ENCODE measurements at places on chromosomes 12 and 14.

DNA sequence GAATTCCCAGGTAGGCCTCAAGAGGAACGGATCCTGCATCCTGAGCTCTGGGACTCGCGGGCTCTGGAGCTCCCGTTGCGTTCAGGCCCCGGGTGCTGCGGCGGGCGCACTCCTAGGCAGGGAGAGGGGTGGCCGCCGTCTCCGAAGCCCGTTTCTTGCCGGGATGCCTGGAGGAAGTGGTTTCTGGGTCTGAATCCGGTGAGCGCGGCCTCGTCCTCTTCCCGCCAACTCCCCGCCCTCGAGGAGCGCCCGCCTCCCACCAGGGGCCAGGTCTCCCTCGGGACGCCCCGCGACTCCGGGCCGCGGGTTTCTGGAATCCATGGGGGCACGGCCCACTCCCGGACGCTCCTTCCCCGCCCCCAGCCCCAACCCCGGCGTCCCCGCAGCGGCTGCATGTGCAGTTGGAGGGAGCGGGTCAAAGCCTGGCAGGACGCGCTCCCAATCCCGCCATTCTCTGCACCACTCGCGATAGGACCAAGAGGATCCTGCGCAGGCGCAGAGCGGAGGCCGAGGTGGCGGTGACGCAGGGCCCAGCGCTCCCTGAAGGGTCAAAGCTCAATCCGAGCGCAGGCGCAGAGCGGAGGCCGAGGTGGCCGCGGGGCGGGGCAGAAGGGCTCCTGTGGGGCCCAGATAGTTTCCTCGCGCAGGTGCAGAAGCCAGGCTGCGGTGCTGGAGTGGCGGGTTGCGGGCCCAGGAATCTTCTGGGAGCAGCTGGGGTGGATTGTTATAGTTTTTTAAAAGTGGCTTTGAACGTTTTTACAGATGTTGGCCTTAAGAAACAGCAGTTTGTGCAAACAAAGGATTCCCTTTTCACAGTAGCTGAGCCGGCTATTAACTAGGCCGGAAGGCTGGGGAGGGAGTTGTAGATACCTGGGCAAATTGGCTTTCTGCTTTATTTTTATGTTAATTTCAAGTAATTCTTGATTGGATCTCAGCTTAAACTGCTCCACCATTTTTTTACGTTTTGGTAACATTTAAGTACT lies 796.4 kb downstream of the AACS start:
- DNase-seq: no peak

- DNase-seq: no peak
Measured at GRCh38 chr12:92624236-92624635, 78.6 kb upstream of the PLEKHG7 start.

DNA sequence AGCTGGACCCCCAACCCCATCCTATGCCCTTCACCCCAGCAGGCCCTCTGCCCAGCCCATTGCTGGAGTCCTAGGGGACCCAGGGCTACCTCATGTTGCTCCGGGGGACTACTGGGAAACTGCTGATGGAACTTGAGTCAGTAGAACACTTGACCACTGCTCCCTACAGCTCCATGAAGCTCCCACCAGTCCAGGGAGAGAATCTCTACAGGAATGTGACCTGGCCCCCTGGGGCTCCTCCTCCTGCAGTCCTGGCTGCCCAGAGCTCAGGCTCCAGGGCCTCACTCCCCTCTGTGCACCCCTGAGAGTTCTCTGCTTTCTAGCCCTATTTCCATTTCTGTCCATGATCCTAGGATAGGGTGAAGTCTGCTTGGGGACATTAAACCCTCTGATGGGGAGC lies 10.8 kb upstream of the AQP2 start:
- DNase-seq: no peak

DNA sequence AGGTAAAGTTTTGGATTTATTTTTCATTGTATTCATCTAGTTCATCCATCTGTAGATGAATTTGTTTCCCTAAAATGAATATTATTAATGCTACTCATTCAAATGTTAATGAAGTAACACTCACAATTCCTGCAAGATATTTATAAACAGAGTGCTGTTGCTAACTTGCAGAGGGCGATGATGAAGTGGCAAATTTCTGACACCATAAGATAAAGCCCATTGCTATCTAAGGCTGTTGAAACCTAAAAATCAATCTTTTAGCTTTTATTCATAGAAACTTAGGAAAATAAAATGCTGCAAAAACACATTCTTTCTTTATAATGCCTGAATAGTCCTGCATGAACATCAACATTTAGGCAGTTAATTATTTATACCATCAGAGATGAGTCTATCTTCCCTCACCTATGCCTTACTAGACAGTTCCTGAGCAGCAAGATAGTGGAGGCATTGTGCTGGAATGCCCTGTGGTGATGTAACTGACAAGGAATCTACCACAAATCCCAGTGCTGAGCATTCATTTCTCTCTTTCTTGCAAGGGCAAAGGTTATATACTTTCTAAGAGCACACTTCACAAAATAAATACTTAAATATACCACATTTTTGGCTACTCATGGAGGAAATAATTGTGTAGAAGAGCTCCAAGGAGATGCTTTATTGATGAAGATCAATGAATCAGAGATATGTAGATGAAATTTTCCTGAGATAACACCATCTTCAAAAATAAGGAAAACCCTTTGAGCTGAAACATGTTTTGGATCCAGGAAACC lies 57.6 kb downstream of the LMNTD1 start:
- no peak for DNase-seq

- DNase-seq: no peak
Measured at GRCh38 chr12:47707905-47708543, 2.2 kb upstream of the RPAP3 start.

DNA sequence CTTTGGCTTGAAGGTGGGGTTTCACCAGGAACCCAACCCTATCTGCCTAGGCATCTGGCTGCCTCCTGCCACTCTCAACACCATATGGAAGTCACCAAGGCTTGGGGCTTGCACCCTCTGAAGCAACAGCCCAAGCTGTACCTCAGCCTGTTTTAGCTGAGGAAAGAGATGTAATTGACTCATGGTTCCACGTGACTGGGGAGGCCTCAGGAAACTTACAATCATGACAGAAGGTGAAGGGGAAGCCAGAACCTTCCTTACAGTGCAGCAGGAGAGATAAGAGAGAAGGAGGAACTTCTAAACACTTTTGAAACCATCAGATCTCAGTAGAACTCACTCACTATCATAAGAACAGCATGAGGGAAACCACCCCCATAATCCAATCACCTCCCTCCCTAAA lies 26.9 kb downstream of the GLIPR1L1 start:
- DNase-seq: no peak

DNA sequence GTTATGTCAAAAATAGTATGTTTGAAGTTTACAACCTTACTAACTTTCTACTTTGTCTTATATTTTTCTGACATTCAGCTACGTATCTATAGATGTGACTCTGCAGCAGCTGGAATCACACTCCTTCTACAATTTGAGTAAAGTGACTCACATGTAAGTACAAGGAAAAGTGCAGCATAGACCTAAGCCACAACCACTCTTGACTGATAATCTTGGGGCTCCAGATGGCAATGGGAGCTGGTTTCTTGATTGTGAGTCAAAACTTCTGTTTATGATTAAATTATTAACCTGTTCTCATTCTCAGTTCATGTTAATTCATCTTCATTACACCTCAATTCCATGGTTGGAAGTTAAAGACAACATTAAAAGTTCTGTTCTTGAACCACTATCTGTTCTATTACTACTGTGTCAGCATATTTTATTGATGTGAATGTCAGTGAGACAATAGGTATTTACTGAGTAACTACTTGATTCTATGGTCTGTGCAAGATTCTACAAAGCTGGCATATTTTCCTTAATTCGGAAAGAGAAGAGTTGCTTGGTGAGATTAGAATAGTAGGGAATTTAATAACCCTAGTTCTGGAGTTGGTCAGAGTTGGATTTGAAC lies 112.9 kb downstream of the TSHR start:
- DNase-seq: no peak

GRCh38 chr14:65419593-65420252 lies 7.2 kb downstream of the FUT8 start:
- DNase-seq: no peak

DNA sequence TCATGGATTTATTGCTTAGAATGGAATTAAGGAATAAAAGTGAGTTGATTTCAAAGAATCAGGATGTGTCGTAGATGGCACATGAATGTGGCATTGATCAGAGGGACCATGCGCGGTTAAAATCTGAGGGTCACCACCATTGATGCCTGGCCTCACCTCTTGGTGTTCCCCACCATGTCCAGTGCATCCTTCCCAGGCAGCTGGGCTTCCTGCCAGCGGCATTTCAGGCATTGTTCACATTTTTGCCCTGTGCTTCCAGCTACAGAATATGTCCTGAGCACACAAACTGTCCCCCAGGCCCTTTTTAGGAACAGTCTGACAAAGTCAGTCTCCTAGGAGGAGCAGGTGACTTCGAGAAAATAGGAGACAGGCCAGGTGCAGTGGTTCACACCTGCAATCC lies 42.0 kb upstream of the TSPAN9 start:
- DNase-seq: no peak

DNA sequence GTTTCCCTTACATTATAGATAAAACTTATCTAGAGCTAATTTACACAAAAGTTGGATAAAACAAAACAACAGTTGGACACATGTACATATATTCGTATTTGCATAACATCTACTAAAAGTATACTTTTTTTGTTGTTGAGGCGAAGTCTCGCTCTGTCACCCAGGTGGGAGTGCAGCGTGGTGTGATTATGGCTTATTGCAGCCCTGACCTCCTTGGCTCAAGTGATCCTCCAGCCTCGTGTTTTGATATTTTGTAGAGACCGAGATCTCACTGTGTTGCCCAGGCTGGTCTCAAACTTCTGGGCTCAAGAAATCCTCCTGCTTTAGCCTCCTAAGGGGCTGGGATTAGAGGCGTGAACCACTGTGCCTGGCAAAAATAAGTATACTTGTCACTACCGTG lies 9.4 kb downstream of the SYNE2 start:
- no peak for DNase-seq

DNA sequence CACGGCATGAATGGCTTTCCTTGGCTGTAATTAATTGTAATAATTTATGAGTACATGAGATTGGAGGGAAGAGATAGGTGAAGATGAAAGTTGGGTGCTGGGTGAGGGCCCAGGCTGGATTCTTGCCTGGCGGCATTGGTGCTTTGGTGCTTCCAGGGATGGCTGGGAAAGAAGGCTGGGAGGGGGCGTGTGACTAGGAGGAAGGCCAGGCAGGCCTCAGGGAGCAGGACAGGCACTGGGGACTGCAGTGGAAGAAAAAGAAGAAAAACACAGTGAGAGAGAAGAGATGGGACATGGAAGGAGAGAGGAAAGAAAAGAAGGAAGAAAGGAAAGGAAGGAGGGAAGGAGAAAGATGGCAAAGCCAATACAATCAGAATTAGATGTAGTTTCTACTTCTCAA lies 3.7 kb downstream of the HOXC9 start:
- no peak for DNase-seq

- DNase-seq: no peak
Measured at GRCh38 chr12:117908411-117908810, 60.4 kb downstream of the KSR2 start.

GRCh38 chr12:67705394-67706370 lies 57.1 kb downstream of the DYRK2 start:
- no peak for DNase-seq

- no peak for DNase-seq
Measured at GRCh38 chr12:26627335-26627734, 205.7 kb downstream of the ITPR2 start.

GRCh38 chr12:75953312-75953906 lies 78.2 kb downstream of the PHLDA1 start:
- DNase-seq: no peak

- no peak for DNase-seq
Measured at GRCh38 chr12:9710584-9711375, 22.1 kb downstream of the CLECL1 start.

DNA sequence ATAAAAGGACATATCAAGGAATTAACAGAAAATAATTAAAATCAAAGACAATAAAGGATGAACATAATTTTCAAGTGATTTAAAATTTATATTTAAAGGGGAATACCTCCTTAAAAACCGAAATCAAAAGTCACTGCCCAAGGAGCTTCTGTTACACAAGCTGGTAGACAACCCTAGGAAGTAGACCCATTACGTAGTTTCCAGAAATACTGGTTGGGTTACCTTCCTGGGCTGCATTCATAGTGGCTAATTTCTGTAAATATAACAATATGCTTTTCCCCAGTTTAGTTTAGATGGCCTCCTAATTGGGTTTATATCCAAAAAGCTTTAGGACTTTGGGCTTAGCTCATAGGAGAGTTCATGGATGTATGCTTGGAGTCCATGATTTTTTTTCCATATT lies 2.1 kb upstream of the EDDM3A start:
- DNase-seq: no peak

DNA sequence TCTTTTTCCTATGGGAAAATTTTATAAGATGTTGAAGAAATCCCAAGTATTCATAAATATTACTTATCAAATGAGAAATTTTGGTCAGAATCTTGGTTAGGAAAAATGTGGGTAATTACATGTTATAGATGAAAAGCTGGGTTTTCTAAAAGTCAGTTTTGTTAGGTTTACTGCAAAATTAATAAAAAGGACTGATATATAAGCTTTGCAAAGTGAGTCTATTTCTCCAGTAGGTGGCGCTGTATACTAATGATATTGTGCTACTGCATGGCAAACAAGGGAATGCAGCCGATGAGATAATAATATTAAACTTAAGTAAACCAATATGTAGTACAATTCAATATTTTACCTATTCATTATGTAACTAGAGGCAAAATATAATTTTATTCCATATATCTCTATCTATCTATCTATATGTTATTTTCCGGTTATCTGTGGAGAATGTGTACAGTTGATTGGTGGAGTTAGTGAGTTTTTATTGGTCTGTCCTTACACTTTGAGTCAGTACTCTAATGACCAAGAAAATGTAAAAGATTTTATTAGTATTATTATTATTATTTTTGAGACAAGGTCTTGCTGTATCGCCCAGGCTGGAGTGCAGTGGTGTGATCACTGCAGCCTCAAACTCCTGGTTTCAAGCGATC lies 32.9 kb downstream of the MIPOL1 start:
- DNase-seq: no peak

- DNase-seq: no peak
Measured at GRCh38 chr12:124519746-124520145, 47.7 kb downstream of the NCOR2 start.

DNA sequence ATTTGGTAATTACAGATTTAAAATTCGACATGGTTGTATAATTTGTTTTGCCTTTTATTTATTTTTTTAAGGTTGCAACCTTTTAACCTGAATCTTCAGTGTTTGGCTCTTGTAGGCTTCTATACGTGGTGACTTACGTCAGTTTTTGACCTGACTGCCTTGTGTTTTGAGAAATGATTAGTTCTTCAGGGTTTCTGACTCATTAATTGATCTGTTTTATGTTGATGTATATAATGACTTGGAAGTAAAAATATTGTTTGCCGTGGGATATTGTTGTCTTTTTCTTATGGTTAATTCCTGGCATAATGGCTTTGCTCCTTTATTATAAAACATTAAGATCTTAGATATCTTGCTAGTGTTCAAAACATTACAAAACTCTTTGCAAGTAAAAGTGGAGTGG lies 2.5 kb downstream of the RASSF8 start:
- no peak for DNase-seq

Measured in activated gamma-delta T cell treated with Interleukin-2 at 50 U/mL for 16 hours (primary cell).